ENCODE measurements at places on chromosomes 2 and 18.

DNA sequence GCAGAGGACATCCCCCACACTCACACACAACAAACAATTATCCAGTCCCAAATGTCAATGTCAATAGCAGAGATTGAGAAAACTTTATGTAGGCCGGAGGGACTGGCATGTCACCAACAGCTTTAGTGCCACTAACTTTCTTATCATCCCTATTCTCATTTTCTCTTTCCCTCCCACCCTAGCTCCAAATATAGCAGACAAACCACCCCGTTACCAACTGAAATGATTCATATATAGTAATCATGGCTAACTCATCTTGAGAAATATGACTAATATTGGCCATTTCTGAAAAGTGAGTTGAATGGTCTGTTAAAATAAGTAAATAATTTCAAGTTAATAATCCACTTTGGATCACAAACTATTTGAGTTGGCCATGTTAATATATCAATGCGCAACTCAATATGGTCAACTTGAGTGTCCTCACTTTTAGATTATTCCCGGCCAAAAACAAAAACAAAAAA, 242.1 kb upstream of the RND3 start:
- no peak for DNase-seq

- DNase-seq = peak; percentile 36
These were observed 15.6 kb downstream of the ODC1 start for GRCh38 chr2:10432311-10433181.

DNA sequence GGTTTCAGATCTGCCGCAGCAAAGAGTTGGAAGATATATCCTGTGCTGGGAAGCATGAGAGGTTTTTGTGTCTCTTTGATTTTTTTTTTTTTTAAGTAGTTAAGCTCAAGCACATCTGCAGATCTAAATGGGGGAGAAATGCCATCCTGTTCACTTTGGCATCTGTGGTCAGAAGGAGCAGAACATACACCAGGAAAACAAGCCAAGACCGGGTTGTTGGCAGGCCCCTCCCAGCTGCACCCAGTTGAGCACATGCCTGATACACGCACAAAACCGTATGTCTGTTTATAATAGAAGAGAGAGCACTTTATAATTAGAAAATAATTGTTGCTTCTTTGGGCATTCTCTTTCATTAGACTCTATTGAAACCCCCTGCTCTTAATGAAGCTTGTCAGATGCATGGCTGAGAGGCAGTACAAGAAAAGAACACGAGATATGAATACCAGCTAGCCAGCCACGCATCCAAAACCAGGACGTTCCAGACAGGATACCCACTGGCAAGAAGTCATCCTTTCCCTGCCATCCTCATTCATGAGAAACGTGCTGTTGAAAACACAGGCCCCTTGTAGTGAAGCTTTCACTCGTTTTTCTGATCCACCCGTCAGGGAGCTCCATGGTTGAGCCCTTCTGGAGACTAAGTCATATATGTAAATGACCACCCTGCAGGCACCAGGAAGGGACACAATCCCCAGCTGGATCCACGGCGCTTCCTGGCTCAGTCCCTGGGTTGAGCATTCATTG, 152.2 kb downstream of the ALPK2 start:
- DNase-seq = no peak

GRCh38 chr2:144405982-144406788, 113.7 kb downstream of the ZEB2 start:
- DNase-seq = no peak

DNA sequence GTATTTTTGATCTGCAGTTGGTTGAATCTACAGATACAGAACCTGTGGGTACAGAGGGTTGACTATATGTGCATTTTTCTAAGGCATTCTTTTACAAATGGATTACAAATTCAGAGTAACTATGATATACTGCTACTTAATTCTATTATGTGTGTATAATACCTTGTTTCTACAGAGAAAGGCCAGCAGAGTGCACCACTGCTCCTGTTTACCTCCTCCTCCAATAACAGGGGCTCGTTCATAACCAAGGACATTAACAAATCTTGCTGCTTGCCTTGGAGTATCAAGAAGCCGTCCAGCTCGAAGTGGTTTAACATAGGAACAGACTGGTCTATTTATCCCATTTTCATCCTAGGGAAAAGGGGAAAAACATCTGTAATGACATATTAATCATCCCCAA, 16.4 kb downstream of the CEP76 start:
- no peak for DNase-seq

- DNase-seq = no peak
These were observed 213 bp downstream of the DOK6 start for GRCh38 chr18:69400976-69401225.

- DNase-seq = no peak
These were observed 123.9 kb downstream of the TMEM17 start for GRCh38 chr2:62382122-62382521.

DNA sequence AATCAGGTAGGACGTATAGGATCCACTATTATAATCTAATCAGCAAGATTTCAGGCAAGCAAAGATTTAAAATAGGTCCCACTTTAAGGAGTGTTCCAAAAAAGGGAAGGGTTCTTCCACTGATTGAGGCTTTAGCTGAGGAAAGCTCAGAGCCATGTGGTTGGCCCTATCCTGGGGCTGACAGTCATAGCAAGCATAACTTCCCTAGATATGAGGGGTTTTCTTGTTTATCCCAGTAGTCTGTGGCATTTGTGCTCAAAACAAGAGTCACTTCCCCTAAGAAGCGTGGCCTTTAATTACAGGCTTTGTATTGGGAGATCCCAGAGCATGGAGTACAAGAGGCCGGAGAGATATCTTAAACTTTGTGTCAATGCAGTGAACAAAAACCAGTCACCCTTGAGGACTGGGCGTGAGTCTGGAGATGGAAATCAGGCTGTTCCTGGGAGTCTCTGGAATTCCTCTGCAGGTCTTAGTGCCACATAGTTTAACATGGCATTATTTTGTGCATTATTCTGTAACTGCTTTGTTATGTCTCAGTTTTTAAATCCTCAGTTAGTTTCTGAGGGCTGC, 136.9 kb upstream of the FBXO11 start:
- DNase-seq = no peak

GRCh38 chr2:120345608-120346007, 328 bp upstream of the INHBB start:
- DNase-seq = no peak

DNA sequence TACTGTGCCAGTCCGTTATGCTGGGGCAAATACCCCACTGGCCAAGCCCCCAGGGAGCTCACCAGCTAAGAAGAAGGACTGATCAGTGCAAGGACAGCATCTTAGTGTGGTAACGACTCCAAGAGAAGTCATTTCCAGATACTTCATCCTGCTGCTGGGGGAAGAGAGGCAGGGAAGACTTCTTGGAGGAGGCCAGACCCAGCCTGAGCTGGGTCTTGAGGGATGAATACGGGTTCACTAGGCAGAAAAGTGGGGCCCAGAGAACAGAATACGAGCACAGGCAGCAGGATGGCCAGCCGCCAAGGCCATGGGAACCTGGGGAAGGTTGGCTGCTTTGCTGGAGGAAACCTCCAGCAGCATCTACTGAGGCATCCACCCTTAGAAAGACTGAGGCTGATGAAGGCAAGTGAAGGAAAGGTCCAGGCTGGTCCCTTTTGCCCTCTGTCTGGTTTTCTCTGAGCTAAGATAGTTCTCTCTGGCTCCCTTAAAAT, 84.1 kb downstream of the GLI2 start:
- no peak for DNase-seq

DNA sequence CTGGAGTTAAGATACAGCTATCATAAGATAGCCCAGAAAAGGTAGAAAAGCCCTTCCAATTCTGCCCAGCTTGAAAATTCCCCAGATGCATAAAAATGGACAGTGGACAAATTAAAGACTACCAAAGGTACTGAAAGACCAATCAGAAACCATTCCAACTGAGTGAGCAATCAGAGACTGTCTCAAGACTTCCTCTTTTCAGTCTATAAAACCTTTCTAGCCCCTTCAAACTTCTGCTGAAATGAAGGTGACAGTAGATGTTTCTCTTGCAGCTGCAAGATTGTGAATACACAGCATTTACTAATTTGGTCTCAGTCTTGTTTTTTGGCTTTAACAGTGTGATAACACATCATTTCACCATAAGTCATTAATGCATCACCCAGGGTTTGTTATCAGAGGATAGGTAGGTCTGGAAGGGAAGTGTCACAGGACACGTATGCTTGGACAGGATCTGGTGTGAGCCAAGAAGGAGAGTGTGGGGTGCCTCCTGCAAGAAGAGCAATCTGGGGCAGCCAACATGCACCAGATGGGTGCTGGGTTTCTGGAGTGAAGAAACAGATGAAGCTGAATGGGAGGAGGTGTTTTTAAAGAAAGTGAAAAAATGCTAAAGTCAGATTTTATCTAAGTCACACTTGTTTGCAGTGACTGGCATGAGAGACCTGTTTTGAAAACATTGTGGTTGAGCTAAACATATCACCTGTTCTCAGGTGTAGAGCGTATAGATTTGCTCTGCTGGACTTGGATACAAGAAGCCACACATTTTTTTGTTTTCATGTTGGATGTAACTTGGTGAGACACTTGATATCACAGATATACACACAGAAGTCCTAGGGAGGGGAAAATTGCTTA, 75.3 kb upstream of the DDX18 start:
- DNase-seq = no peak

DNA sequence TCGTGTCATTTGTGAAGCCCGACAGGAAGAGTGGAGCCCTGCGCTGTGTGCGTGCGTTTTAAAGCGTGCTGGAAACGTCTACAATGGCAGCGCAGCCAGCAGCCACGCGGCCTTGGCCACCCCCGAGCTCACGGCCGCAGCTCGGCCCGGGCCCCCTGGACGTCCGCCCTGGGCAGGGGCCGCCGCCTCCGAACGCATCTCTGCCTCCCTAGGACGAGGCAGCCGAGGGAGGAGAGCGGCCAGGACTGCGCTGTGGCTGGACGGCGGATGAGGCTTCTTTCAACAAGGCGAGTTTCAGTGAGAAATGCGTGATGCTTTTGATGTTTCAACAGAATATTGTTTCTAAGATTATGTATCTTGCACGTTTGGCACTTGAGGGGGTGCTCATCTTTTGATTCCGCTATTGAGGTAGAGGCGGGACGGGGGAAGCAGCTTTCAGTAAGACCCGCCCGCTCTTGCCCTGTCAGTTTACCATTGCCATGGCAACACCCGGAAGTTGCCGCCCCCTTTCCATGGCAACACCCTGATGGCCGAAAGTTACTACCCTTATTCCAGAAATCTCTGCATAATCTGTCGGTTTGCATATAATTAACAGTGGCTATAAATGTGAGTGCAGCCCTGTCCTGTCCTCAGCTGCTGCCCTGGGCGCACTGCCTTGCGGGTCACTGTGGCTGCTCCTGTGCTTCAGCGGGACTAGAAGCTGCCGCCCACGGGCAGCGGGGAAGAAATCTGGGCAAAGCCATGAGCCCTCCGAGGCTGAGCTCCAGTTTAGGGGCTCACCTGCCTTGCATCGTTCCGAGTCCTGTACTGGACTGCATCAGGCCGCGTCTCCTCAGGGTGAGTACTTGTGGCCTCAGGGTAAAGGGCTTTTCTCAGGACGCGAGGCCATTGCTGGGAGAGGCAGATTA, 38.6 kb downstream of the ADNP2 start:
- peak; percentile 93 for DNase-seq

DNA sequence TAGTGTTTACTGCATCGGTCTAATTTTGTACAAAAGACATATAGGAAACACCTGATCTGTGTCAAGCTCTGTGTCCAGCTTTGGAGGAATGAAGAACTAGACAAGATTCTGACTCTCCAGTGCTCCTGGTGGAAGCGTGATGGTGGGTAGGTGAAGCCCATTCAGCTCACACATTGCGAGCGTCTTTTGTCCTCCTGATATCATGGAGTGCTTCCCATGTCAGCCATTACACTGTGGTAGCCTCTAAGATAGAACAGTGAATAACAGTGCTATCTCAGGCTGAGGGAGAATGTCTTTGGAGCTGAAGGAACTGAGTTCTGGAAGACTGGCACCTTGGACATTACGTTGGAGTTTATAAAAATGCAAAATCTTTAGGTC, 350.2 kb downstream of the CYRIA start:
- no peak for DNase-seq

DNA sequence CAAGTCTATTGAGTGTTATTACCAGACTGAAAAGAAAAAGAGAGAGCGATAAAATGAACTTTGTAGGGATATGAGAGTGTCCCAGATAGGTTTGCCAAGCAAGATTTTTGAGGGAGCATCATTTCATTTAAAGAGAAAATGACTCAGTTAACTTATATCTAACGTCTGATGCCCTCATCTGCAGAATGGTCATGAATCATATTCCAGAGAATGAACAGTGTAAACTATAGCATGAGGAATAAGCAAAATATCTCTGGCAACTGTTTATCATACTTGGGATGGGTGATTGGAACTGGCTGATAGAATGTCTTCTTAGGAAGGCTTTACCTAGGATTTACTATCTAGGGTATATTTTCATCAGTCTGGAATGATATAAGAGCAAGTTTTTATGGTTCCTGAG, 289.4 kb downstream of the CMPK2 start:
- DNase-seq = no peak

DNA sequence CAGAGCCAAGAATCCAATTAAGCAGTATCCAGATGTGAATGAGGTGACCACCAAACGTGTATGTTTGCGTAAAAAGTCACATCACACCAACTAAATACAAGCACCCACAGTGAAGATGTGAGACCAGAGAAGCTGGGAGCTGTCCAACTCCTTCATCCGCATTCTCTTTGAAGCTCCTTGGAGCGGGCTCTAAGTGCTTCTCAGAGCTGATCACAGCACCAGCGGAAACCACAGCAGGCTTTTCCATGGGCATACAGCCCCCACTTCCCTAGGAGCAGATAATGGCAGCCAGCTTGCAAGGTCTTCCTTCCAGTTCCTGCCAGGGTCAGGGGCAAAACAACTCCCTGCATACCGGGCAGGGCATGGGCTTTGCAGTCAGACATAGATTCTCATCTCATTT, 36.4 kb downstream of the REEP1 start:
- peak; percentile 37 for DNase-seq

Data from right hindlimb (tissue), 1 donor.